ENCODE measurements at places on chromosomes 11 and 22. TPM values are rescaled to one million over a fixed set of nuclear protein-coding genes. Genes with fewer than 3 reads are reported as not detected.

RASSF10 gene
- not detected for total RNA-seq

UBTFL1 gene
- 0.11 TPM for total RNA-seq

SEC14L2 gene
- 12.2 TPM for total RNA-seq

FGF19 gene
- total RNA-seq, result not detected

- peak; percentile 35 for DNase-seq
These were observed 1130.4 kb downstream of the LRRC4C start for GRCh38 chr11:40328890-40329614.

- DNase-seq, result no peak
These were observed 6.2 kb upstream of the TLCD5 start for GRCh38 chr11:120318906-120319305.

- no peak for DNase-seq
These were observed 15.9 kb downstream of the RHOG start for GRCh38 chr11:3824714-3825472.

DNA sequence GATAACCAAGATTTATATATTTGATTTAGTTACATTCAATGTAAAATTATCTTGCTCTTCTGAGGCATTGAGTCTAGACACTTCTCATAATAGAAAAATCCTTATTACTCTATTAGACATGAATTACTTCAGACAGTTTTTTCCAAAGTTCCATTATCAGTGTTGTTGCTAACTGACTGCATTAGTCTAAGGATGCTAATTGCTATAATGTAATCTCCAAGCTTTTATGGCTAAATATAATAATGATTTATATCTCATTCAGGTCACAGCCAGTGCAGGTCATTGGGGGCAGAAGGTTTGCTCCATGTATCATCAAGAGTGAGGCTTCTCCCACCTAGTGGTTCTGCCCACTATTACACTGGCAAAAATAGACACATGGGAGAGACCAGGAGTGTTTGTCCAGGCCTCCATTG lies 377.2 kb upstream of the DDI1 start:
- peak; percentile 36 for DNase-seq

GRCh38 chr22:35677460-35678187 lies 29.4 kb downstream of the APOL6 start:
- peak; percentile 66 for DNase-seq

DNA sequence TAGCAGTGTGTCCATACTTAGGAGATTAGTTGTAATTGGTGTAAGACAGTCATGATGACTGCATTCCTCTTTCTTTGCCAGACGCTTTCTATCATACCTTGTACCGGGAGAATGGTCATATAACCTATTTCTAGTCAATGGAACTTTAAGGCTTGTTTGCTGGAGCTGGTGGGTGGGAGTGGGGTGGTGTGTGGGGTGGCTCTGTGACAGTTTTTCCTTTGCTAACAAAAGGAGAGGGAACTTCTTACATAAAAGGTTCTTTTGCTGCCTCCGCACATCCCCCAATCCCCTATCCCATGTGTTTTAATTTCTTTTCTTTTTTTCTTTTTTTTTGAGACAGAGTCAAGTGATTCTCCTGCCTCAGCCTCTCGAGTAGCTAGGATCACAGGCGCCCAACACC lies 9.8 kb upstream of the NUCB2 start:
- DNase-seq, result no peak

GRCh38 chr11:120471131-120471530 lies 40.4 kb upstream of the GRIK4 start:
- peak; percentile 30 for DNase-seq
